Naive thymus-derived CD8-positive, alpha-beta T cell (primary cell): ENCODE measurements at places on chromosomes 7 and 10.

- DNase-seq: no peak
These were observed 223.5 kb upstream of the PHYHIPL start for GRCh38 chr10:58952747-58953466.

DNA sequence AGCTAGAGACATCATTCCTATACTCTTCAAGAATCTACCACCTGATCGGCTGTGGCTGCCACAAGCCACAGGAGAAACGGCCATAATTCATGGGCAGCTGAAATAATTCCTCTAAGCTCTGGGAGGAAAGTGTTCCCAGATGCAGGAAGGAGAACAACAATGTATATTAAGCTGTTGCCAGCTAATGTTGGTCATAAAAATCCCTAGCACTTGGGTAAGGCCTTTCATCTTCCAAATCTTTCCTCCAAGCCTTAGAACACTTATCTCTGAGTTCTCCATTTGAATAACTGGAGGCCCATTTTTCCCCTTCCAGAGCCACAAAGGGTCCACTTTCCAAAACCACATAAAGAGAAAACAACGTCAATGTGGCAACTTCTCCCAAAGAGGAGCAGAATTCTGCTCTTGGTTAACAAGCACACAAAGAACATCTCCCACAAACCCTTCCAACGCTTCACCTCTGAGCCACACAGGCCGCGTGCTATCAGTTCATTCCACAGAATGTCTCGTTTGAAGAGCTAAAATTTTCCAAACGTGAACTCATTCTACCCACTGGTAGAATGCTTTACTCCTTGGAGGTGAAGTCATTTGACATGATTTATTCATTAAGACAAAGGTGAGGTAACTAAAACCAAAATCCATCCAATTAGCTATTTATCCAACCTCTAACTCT, 11.2 kb downstream of the KCNMA1 start:
- DNase-seq: no peak

DNA sequence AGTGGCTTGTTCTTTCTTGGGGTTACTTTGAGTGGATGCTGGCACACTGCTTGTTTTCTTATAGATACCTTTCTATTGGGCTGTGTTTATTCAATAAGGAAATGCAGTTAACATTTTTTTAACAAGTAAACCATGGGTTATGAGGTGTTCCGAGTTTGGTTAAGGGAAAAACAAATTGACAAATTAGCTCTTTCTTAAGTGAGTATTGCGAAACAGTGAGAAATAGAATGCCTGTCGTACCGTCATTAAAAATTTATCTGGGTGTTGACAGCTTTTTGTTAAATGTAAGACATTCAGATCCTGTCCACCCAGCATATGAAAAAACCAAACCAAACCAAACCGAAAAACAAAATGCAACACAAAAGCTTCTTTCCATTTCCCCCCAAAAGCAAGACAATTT, 6.2 kb downstream of the CUX1 start:
- no peak for DNase-seq

GRCh38 chr10:82908096-82908495, 1033.1 kb downstream of the NRG3 start:
- DNase-seq: no peak

DNA sequence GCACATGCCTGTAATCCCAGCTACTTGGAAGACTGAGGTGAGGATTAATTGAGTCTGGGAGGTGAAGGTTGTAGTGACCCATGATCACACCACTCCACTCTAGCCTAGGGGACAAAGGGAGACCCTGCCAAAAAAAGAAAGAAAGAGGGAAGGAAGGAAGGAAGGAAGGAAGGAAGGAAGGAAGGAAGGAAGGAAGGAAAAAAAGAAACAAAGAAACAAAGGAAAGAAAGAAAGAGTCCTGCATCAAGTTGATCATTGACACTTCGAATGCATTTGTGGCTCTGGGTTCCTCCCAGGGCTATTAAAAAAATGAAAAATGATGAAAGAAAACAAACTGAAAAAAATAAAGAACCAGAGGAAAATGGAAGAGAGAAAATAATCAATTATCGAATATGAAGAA, 3.9 kb upstream of the PRRT4 start:
- DNase-seq: no peak

- DNase-seq: no peak
These were observed 54.3 kb upstream of the IGFBP3 start for GRCh38 chr7:45975367-45975766.

GRCh38 chr10:71262027-71262426, 49.7 kb downstream of the UNC5B start:
- DNase-seq: no peak

GRCh38 chr10:22655312-22655981, 58.9 kb downstream of the PIP4K2A start:
- DNase-seq: peak; percentile 62

DNA sequence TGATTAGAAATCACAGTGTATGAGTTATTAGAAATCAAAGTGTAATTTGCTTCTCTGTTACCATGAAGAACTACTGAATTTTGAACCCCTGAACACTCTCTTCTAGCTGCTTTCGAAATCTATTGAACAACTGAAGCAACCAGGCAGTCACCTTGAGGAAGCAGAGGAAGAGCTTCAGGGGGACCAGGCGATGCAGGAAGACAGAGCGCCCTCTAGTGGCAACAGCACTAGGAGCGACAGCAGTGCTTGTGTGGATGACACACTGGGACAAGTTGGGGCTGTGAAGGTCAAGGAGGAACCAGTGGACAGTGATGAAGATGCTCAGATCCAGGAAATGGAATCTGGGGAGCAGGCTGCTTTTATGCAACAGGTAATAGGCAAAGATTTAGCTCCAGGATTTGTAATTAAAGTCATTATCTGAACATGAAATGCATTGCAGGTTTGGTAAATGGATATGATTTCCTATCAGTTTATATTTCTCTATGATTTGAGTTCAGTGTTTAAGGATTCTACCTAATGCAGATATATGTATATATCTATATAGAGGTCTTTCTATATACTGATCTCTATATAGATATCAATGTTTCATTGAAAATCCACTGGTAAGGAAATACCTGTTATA, 170.7 kb downstream of the HDAC9 start:
- DNase-seq: peak; percentile 66

DNA sequence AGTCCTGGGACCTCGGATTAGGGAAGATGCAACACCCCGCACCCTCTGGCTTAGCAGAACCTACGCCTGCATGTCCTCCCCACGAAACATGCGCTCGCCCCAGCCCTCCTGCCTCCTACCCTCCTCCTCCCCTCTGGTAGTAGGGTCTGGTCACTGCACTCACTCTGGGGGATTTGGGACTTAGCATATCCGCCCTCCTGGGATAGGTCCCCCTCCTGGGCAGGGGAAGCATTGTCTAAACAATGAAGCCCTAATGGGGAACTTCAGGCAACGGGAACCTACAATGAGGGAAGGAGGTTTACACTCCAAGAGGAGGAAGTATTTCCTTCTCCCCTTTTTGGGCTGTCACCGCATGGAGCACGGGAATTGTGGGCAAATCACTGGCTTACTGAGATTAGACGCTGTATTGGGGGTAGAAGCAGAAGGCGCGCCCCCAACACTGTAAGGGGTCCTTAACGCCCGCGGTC, 892 bp downstream of the CRHR2 start:
- no peak for DNase-seq

GRCh38 chr7:132641238-132641637, 65.0 kb upstream of the PLXNA4 start:
- no peak for DNase-seq

- no peak for DNase-seq
These were observed 17.7 kb upstream of the NODAL start for GRCh38 chr10:70459061-70459773.

GRCh38 chr7:3959364-3959763, 658.3 kb downstream of the SDK1 start:
- no peak for DNase-seq

GRCh38 chr7:114217026-114217806, 197.4 kb upstream of the FOXP2 start:
- DNase-seq: no peak

DNA sequence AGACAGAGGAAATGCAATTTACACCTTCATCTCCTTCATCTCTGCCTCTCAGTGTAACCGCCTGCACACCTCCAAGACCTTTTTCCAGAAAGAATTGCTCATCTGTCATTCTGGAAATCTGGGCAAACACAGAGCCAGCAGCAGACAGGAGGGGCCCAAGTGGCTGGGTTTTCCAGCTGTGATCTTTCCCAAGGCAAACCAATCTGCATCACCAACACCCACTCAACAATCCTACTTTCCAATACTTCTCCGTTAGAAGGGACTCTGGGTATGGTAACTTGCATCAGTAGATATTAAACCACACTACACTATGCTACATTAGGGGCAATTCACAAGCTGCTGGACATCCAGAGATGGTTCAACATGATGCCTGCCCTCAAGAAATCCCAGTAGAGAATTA, 781.8 kb upstream of the AUTS2 start:
- no peak for DNase-seq

- peak; percentile 26 for DNase-seq
These were observed 41.8 kb upstream of the GJD4 start for GRCh38 chr10:35563261-35563891.

DNA sequence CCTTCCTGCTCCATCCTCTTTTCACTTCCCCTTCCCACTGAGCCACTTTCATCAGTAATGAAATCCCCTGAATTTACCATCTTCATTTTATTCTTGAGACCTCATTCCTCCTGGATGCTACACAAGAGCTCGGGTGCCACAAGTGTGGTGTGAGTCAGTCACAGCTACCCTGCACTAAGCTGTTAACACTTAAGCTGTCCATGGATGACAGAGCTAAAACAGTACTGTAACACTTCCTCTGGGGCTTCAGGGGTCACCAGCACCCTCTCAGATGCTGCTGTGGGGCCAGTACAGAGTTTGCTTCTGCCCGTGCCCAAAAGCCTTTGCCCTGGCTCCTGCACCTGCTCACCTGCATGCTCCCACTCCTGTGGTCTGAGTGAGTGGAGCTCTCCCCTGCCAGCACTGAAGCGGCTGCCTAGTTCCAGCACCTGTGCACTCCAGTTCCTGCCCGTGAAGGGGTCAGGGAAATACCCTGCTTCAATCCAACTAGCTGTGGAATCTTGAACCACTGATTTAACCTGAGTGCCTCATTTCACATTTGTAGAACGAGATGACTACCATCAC, 71.9 kb downstream of the POT1 start:
- no peak for DNase-seq

DNA sequence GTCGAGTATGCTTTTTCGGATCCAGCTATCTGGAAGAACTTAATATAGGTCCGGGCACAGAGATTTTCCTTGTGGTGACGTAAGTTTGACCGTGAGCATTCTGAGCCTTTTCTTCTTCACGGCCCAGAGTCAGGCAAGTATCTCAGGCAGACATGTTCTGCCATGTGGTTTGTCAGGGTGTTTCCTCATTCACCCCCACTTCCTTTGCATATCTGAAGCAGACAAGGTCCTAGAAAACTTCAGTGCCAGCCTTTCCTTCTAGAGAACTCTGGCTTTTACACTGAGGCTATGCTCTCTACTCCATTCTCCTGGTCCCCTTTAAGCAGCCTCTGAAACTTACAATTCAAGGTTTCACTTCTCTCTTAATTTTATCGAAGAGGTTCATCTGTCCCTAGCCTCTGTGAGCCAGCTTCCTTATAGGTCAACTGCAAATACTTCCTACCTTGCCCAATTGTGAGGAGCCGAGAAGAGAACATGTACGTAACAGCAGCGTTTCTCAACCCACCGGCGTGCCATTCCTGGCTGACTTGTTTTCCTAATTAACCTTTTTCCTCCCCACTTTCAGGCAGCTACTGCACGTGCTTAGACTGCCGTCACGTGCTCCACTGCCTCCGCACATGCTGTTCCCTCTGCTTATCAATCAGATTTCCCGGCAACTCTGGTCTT, 47.3 kb downstream of the CDCA7L start:
- peak; percentile 31 for DNase-seq

- DNase-seq: no peak
These were observed 21.8 kb downstream of the ARHGAP19 start for GRCh38 chr10:97270523-97271154.

DNA sequence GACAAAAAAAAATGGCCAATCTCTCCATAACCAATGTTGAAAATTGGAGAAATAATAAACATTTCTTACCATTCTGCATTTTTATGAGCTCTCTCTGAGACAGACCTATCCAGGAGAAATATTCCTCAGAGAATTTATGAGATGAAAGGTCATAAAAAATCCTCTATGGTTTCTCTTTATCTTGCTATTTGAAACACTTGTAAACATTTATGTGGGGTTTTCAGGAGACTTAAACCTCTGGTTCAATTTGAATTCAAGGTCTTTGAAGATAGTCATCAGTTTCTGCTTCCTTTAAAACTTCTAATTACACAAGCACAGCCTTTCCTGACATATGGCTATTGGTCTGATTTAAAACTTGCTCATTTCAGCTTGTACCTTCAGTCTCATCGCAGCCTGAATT, 78.5 kb upstream of the APBB1IP start:
- DNase-seq: no peak

DNA sequence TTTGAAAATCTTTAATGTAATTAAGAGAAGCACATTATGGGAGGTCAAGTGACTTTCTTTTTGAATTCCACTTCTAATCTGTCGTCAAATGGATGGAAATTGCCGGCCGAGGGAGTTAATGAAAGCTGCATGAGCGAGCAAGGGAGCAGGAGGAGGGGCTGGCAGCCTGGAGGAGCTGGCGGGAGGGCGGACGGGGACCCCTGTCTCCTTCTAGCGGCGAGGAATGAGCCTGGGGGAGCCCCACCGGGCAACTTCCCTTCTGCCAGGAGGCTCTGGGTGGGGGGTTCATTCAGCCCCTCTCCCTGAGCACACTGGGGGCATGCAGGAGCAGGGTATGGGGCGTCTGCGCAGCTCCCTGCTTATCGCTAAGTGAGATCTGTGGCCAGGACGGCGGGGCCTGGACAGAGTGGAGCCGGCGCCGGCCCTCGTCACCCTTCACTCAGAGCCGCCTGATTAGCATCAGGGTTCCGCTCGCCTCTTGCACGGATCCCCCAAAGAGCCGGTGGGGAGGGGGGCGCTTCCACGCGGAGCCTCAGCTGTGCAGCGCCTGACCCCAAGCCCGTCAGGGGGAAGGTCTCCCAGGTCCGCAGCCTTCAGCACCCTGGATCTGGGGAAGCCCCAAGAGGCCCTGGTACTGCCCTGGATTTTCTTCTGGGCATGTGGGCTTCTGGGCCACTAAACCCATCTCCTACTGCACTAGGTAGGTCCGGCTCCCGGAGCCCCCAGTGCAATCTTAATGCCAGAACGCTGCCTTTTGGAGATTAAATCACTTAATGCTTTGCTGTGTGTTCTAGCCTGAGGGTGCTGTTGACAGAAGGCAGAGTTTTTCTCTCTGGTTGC, 680.8 kb downstream of the LRMDA start:
- no peak for DNase-seq

DNA sequence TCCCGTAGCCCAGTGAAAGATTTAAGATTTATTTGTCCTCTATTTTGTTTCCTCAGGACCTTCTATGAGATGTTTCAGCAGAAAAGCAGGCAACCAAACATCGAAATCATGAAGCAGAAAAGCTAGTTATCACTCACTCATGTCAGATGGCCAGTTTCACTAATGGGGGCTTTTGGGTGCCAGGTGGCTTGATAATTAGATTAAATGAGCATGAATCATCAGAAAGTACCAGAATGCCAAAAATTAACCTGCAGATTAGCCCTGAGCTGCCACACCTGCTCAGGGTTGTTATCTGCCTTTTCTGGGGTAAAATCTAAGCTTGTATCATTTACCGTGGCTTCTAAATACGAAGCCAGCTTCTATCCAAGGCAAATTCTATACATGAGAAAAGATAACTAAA, 1017.5 kb downstream of the XPNPEP1 start:
- no peak for DNase-seq

- DNase-seq: no peak
These were observed 52.9 kb upstream of the CACNB2 start for GRCh38 chr10:18087355-18087754.
